ENCODE measurements at places on chromosomes 1 and 21. TPM values are rescaled to one million over a fixed set of nuclear protein-coding genes. Genes with fewer than 3 reads are reported as not detected.

The DCDC2B gene
- total RNA-seq = not detected

The CNIH3 gene
- 1.8 TPM for total RNA-seq

The DAP3 gene
- total RNA-seq = 148 TPM

The UMODL1 gene
- not detected for total RNA-seq

The LDLRAD2 gene
- total RNA-seq = not detected

The ERICH3 gene
- total RNA-seq = 0.21 TPM

The PROK1 gene
- total RNA-seq = 4.6 TPM

The TDRD10 gene
- total RNA-seq = 6.7 TPM

The CELA2A gene
- 0.42 TPM for total RNA-seq

The MFAP2 gene
- total RNA-seq = 26.6 TPM

The TMPRSS15 gene
- not detected for total RNA-seq

The NR5A2 gene
- 3.8 TPM for total RNA-seq

The KLHDC8A gene
- 4.5 TPM for total RNA-seq

The PCAT6 gene
- total RNA-seq = not detected

The CASQ2 gene
- 3.6 TPM for total RNA-seq

The OR2W3 gene
- total RNA-seq = 3.1 TPM

The PTGS2 gene
- 1.2 TPM for total RNA-seq

The OR2T2 gene
- total RNA-seq = not detected

The VHLL gene
- total RNA-seq = not detected

The PDE9A gene
- total RNA-seq = 30.6 TPM

The NKAIN1 gene
- not detected for total RNA-seq

The LCE3E gene
- total RNA-seq = not detected

The RGSL1 gene
- not detected for total RNA-seq

The CYP4X1 gene
- 49.5 TPM for total RNA-seq

The PRELP gene
- total RNA-seq = 291 TPM
